ENCODE measurements at places on chromosomes 4 and X.

DNA sequence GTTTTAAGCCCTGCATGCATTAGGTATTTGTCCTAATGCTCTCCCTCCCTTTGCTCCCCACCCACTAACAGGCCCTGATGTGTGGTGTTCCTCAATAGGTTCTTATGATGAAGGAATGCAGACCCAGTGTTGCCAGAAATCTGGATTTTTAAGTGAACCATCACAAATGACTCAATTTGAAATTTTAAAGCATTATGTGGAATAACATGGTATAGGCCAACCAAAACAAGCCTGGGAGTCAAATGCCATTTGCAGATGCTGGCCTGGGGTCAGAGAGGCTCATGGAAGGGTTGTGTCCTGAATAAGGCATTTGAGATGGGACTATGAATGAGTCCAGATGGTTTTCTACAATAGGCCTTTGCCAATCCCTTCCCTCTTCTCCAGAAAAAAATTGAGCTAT, 179.6 kb downstream of the SHROOM3 start:
- DNase-seq, result no peak

- DNase-seq, result no peak
Measured at GRCh38 chr4:182886205-182886604, 31.0 kb downstream of the DCTD start.

DNA sequence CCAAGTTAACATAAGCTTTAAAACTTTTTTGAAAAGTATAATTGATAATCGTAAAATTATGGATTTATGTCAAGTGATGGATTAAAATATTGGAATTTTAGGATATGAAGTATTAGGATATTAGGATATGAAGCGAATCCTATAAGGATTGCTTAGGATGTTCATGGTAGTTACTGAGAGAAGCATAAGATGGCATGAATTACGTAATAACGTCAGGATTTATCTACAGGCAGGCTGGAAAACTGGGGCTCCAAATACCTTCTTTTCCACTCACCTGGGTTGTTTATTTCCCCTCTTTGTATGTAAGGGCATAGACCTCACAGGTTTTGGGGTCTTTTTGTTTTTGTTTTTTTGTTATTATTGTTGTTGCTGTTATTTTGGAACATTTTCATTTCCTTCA, 65.2 kb upstream of the TMEM33 start:
- no peak for DNase-seq

DNA sequence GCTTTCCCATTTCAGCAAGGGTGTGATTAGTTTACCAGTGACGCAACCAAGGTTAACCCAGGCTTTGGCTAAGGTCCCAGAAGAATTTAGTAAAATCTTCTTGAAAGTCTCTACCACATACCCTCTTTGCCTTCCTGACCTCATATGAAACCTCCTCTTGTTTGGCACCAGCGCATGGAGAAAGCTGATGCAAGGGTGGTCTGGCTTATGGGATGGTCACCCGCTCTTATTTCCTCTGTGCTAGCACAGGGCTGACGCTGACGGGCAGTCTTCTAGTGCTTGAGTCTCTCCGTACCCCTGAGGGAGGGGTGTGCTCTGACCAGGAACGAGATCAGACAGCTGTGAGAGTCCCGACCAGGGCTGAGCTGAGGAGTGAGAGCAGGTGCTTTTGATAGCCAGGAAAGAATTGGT, 137.6 kb downstream of the TENM3 start:
- DNase-seq, result no peak

DNA sequence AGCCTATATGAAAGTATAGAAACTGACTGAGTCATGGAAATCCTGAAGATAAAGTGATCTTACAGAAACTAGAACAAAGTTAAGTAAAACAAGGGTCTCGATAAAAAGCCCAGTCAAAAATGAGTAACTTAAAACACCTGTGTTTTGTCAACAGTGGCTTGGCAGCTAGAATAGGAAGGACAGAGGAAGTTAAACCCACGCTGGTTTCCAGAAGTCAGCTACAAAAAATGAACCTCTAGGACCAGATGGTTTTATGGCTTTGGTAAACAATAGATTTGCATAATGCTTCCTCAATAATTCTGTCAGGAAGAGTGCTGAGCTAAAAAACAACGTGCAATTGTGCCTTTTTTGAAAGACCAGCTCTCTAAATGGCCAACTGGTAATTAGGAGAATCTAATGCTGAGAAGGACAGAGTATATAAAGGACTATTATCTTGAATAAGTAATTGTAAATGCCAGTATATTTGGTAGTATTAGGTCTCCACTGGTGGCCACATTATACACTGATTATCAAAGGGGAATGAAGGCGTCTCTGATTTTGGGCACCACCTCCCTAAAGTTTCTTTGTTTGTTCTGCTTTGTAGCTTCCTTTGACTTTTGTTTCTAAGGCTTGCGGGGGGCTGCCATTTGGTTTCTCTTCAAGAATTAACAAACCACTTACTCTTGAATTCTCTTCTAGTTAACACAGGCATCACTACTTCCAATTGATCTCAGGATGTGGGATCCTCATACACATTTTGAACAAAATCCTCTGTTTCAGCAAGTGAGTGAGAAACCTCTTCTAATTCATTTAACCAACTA, 72.2 kb upstream of the PPP3CA start:
- no peak for DNase-seq

- no peak for DNase-seq
Measured at GRCh38 chr4:5718411-5718810, 7.4 kb downstream of the EVC start.

GRCh38 chr4:115515772-115516171, 402.4 kb upstream of the NDST4 start:
- no peak for DNase-seq

DNA sequence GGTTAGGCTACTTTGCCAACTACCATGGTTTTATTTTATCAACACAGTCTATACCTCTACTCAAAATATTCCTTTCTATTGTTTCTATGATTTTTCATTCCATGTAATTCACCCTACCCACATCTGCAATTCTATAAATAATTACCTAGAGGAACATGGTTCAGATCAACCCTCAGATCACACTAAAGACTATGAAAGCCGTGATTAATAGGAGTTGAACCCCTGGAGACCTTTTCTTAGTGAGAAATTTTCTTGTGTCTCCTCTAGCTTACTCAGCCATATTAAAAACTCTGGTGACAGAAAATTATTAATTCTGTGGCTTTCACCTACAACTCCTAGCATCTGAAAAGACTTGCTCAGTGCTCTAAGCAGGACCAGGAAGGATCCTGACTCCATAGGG, 38.5 kb upstream of the CXXC4 start:
- DNase-seq, result no peak

DNA sequence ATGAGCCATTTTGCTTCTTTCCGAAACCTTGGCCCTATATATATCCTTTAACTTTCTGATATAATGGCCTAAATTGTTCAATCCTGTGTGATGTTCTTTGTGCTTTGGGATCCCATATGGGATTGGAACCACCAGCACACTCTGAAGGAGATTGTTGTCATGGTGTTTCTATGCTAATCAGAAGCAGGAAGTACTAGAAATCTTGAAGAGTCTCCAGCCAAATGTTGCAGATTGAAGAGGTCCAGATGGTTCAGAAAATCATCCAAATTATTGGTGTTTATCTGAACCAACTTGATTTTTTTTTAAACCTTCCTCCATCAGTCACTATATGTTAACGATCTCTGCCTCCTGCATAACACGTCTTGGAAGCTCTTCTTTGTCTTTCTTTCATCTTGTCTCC, 72.8 kb downstream of the KIT start:
- DNase-seq, result no peak

GRCh38 chr4:184913356-184914143, 87.8 kb upstream of the ACSL1 start:
- DNase-seq, result no peak

DNA sequence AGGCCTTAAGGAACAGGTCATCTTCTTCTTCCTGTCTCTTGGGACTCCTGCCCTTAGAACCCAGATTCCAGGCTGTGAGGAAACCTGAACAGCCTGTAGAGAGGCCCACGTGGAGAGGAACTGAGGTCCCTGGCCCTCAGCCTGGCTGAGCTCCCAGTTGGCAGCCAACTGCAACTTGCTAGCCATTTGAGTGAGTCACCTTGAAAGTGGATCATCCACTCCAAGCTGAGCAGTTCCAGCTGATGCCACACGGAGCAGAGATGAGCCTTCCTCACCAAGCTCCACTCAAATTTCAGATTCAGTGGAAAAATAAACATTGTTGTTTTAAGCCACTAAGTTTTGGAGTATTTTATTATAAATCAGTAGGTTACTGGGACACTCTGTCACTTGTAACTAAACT, 392.5 kb downstream of the BCOR start:
- DNase-seq, result no peak

DNA sequence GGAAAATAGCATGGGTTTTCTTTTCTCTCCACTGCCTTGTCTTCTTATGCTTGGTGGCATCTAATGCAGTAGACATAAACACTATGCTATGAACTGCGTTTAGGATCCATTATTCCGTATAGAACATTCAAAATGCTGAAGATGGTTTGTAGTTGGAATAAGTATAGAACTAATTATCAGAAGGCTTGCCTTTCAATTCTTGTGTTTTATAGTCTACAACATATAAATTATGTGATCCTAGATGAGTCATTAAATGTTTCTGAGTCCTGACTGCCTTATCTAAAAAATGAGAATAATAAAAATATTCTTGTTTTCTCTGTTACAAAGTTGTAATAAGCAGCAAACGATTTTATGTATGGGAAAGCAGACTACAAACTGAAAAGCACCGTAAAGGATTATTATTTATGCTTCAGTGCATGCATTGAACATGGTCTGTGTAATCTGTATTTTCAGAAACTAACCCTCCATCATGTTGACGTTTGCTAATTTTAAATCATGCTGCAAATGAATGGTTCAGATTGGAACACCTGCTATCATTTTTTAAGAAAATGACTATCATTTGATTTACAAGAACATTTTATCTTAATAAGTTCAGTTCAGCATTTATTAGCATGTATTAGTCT, 335.9 kb upstream of the AADAT start:
- DNase-seq, result no peak

DNA sequence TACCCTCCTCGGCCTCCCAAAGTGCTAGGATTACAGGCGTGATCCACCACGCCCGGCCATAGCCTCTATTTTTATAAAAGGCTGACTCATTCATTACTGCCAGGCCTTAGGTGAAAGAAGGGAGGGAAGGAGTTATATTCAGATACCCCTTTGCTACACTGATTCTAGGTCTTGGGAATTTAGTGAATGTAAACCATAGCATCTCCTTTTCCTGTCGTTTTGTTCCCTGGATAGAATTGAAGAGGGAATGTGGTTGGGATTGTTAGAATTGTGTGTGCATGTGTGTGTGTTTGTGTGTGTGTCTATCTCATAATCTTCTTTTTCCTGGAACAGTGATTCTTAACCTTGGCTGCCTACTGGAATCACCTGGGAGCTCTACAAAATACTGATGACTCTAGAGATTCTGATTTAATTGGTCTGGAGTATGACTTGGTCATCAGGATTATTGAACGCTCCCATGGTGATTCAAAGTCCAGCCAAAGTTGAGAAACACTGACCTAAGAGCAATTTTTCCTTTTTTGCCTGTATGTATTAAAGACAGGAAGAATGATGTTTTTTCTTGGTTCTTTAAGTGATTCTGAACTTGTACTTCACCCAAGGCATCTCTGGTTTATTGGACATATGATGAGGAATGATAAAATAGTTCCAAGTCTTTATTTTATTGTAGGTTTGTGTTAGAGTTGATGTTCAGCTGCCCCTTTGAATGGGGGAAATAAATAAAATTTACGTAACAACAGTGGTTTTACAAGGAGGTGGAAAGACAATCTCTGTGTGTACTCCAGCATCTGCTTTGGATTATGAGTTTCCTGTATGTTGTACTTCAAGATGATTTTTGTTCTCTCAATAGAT, 37.0 kb downstream of the NAP1L5 start:
- no peak for DNase-seq

GRCh38 chrX:13786048-13786447, 30.8 kb downstream of the GPM6B start:
- no peak for DNase-seq

GRCh38 chrX:155744534-155744933, 131.8 kb upstream of the TMLHE start:
- DNase-seq, result no peak

GRCh38 chr4:159604781-159605180, 501.9 kb downstream of the RAPGEF2 start:
- DNase-seq, result no peak

DNA sequence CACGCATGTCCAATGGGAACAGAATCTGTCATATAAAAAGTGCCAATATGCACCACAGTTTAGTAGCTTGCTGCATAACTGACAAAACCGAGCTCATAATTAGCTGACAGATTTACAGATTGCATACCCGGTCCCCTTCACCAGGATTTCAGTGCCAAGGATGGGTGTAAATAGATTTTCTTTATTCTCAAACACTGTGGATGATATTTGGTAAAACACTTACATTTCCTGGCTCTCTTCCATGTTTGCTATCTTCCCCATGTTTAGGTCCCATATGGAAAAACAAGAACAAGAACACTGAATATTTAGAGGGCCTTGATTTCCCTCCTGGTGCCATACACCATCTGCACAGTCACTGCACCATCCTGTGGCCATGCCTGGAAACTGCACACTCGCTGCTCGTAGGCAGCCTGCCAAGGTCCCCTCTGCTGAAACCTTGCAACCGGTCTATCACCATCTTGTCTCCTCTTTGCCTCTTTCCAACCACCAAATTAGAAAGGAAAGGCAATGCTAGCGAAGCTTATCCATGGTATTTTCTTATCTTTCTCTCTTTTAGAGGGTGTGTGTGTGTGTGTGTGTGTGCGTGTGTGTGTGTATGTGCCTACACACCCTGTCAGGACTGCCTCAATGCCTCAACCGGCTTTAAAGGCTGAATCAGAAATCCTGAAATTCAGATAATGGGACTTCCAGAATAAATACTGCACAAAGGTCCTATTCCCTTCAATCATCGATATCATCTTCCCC, 124.2 kb upstream of the MBNL3 start:
- no peak for DNase-seq

DNA sequence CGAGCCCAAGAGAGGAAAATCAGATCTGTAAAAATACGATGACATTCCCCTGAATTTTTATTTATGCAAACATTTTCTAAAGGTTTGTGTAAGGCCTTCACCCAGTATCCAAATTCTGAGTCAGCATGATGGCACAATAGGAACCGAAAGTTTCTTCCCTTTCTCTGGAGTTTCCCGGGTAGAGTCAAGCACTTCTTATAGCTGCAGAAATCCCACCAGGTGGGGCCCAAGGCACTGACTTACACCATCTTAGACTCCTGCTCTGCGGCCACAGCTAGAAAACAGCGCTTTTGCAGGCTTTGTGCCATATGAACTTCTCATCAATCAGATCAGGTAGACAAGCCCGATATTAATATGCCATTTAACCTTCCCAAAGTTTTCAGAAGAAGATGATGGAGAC, 13.4 kb downstream of the LEF1 start:
- no peak for DNase-seq

GRCh38 chr4:24080871-24081270, 191.0 kb upstream of the PPARGC1A start:
- no peak for DNase-seq

All from NCI-H187 treated with DMSO at 0.1 percent for 48 hours (cell line).